ENCODE measurements at places on chromosomes 5 and 9.

- DNase-seq: no peak
Observed at GRCh38 chr9:114189823-114190562, 34.7 kb downstream of the COL27A1 start.

DNA sequence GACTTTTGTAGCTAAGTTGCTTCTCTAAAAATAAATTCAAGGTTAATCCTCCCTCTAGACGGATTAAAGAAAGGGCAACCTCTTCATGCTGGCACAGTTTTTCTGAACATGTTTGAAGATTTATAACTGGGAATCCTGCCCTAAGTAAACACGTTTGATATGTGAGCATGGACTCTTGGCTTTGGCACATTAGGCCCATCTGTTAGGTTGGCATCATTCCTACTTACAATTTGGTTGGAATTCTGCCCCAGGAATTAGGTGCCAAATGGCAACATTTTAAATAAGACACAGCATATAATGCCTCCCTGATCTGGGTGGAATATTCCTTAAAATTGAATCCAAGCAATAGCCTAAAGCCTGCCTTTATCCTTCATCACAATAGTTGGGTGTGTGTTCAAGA, 372.3 kb upstream of the CDH18 start:
- DNase-seq: no peak

GRCh38 chr9:125446561-125447094, 185.0 kb downstream of the GAPVD1 start:
- peak; percentile 10 for DNase-seq

GRCh38 chr5:166746506-166746905, 1544.9 kb upstream of the WWC1 start:
- DNase-seq: no peak

GRCh38 chr5:172150514-172151425, 37.3 kb downstream of the STK10 start:
- DNase-seq: no peak

GRCh38 chr5:100668511-100668910, 133.3 kb downstream of the FAM174A start:
- no peak for DNase-seq

DNA sequence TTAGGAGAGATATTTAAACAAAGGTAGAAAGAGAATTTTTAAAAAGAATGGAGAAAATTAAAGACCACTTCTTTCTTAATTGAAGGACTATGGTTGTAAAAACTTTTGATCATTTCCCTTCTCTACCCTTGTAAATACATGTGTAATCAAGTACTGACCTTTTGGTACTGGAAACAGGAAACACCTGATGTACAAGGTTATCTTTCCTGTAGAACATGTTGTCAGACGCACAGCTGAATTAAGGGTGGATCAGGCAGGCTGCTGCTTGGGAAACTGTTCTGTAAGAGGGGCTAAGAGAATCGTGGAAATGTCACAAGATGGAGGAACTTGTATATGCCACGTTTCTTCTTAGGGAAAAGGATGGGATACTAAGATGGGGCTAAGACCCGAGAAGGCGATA, 341.6 kb downstream of the ZNF608 start:
- no peak for DNase-seq

GRCh38 chr5:55509796-55510522, 24.8 kb downstream of the PLPP1 start:
- no peak for DNase-seq

GRCh38 chr9:104094534-104095015, 466 bp downstream of the SMC2 start:
- no peak for DNase-seq

DNA sequence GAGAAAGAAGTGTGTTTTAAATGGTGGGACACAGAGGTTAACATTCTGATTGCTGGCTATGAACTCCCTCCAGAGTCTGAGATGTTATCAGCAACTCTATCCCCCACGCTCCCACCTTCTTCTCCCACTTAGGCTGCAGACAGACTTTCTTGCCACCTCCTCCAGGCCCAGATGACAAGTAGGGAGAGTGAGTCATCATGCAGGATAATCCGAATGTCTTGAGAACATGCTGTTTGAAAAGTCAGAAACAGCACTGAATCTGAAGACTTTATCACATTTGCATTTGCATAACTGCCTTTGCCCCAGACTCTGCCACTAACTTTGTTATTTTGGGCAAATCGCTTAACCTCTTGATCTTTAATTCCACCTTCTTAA, 139.8 kb downstream of the ESM1 start:
- no peak for DNase-seq

DNA sequence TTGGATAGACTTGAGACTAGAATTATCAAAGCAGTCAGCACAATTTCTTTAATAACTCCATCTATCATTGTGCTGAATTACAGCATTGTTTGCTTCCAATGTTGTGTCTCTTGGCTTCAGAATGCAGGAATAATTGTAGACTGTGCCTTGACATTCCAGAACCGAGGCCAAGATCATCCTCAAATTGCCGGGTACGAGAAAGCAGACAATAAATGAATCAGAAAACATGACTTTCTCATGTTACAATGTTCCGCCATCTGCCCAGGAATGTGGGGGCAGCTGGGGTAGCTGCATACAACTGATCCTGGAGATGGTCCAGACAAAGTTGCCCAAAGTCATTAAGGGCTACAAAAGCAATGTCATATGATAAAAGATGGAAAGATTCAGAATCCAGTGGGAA, 206.2 kb upstream of the SGCD start:
- DNase-seq: no peak

DNA sequence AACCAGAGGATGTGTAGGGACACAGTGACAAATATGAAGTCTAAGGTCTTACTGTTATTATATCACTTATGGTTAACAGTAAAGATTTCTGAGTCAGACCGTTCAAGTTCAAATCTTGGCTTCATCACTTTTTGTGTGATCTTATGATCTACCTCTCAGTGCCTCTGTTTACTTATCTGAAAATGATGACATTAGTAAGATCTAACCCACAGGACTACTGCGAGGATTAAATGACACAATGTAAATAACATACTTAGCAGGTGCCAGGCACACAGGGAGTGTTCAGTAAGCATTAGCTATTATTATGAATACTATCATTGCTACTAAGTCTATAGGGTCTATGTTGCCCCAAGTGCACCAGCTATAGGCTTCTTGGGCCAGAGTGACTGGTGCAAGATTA, 2.0 kb downstream of the IRF1 start:
- no peak for DNase-seq

GRCh38 chr5:30100148-30100713, 1093.3 kb upstream of the CDH6 start:
- no peak for DNase-seq

GRCh38 chr5:126613941-126614592, 13.3 kb downstream of the PHAX start:
- DNase-seq: no peak

GRCh38 chr5:92890841-92891244, 690.2 kb downstream of the NR2F1-AS1 start:
- DNase-seq: no peak

GRCh38 chr9:10048994-10049393, 563.8 kb downstream of the PTPRD start:
- DNase-seq: no peak

GRCh38 chr9:101677861-101678260, 60.6 kb downstream of the GRIN3A start:
- DNase-seq: no peak

DNA sequence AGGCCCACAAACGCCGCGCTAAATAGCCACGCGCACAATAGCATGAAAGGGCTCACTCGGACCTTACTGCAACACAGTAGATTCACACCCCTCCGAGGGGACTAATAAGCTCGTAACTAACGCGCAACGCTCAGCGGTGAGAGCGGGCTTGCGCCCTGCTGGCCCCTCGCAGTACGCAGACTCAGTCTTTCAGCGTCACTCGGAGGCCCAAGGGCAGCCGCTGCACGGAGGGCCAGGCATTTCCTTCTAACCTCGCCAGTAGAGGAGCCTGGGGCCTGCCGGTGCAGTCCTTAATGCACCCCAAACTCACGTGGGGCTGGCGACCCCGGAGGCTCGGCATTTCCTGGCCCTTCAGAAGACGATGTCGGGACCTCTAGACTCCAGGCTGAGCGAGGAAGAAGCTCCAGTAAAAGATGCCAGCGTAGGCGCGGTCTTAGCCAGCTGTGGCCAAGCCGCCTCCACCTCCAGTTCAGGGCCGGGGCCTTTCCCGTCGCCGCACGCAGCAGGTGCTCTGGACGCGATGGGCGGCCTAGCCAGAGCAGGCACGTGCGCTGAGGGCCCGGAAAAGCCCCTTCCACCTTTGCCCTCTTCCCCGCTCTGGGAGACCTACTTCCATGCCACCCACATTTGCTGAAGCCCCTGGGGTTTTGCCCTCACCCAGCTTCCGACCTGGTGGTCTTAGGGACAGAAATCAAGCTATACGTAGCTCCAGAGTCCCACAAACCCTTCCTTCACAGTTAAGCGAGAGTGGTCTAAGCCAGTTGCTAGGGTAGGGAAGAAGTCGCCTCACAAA, 38.3 kb upstream of the TIFAB start:
- no peak for DNase-seq

DNA sequence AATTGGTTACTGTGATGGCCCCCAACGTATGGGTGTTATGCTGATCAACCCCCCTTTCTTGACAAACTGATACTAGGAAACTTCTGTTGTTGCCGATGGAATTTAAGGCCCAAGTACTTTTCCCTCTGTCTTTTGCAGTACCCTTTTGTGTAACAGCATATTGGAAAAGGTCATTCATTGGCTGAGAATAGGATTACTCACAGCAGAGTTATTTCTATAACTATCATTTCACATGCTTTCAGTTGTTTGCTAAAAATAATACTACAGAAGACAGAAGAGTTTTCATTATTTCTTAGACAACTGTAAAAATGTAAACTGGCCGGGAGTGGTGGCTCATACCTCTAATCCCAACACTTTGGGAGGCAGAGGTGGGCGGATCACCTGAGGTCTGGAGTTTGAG, 329.5 kb downstream of the KIAA0825 start:
- DNase-seq: no peak

DNA sequence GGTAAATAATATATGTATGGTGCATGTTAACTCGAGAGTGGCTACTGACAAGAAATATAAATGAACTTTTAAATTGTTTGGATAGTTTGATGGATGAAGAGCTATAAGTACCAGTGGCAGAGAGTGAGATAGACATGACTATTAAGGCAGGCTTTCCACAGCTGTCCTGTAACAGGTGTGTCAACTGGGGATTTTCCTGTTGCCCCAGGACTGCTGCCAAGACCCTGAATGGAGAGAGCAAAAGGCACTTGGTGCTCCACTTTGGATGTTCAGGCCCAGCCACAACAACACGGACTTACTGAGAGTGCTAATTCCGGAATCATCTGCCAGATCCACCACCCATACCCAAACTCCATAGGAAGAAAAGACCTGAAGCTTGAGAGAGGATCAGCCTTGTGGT, 215.1 kb downstream of the SEC61B start:
- DNase-seq: no peak

Measured in esophagus squamous epithelium (tissue), 5 donors.